NCI-H524 (cell line): ENCODE measurements at places on chromosomes 2 and 18.

DNA sequence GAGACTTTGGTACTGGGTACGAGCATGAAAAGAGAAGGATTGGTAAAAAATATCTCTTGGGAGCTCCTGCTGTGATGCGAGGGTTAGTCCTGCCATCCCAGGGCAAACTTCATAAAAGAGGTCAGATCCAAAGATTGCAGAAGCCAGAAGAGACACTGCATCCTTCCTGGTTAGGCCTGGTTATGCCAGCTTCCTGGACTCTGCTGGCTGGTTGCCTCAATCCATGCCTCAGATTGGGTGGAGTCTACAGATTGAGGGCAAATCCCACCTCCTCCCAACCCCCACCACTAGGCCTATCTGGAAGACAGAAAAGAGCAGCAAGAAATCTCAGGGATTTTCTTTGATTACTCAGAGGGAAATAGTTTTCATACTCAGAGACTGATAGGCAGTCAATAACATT lies 5.3 kb upstream of the ACADL start:
- no peak for DNase-seq

DNA sequence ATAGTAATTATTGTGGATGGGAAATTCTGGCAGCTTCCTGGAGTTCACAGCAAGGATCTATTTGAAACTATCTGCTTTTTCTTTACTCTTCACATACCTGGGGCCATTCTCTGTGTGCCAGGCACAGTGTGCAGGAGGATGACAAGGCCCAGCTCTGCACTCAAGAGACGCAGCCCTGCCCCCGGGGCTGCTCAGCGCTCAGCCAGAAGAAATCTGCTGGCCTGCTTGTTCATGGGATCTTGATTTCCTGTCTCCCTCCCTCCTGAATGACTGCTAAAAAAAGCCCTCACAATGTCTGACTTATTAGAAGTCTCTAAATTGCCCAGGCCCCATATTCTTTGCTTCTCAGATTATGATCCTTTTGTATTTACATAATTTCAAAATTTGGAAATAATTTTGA lies 210.9 kb downstream of the DCDC2C start:
- DNase-seq, result no peak

- no peak for DNase-seq
Measured at GRCh38 chr2:80830891-80831290, 526.3 kb upstream of the LRRTM1 start.

DNA sequence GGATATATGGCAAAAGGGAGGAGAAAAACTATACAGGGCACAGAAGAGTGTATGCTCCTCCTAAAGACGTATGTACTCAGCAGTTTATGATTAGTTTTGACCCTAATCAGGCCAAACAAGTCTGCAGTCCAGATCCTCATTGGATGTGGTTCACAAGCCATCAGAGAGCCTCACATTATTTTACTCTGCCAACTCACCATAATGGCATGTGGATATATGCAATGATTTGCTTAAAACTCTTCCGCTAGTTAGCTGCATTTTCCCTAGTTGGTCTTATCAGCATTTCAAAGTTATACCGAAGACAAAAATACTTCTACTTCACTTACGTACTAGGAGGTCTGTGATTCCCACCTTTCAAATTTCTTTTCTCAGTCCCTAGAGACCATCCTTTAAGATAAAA lies 198.4 kb downstream of the CMPK2 start:
- DNase-seq, result no peak

- DNase-seq, result no peak
Measured at GRCh38 chr2:197710424-197711042, 5.4 kb downstream of the MARS2 start.

DNA sequence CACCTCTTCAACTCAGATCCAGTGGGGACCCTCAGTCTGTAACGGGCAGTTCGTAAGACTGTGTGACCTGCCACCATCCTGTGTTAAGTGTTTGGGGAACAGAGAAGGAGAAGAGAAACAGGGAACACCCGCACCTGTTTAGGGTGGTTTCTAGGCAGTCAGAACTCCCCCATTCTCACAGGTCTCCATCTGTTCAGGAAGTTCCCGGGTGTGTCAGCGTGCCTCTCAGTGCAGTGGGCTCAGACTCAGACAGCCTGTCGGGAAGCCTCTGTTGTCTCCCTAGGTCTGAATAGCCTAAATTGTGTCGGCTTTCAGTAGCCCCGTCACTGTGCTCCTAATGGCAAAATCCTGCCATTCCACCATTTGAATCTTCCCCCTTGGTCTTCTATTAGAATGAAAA lies 256.6 kb downstream of the LOXHD1 start:
- DNase-seq, result peak; percentile 24

DNA sequence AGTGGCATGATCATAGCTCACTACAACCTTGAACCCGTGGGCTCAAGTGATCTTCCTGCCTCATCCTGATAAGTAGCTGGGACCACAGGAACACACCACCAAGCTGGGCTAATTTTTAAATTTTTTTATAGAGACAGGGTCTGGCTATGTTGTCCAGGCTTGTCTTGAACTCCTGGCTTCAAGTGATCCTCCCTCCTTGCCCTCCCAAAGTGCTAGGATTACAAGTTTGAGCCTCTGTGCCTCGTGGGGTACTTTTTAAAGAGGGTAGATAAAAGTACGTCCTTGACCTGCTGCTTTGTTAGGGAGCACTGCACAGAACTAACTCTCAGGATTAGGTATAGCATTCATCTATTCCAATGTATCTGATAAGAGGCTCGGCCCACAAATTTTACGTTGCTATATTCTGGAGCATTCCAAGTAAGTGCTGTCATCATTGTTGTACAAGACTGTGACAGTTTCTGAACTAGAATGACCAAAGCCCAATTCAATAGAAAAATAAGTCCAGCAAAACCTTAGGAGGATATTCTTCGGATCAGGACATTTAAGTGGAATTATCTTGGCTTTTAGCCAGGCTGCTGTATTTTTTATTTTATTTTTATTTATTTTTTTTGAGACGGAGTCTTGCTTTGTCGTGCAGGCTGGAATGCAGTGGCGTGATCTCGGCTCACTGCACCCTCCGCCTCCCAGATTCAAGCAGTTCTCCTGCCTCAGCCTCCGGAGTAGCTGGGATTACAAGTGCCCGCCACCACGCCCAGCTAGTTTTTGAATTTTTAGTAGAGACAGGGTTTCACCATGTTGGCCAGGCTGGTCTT lies 4.1 kb downstream of the MTCL1 start:
- DNase-seq, result no peak
